ENCODE measurements at places on chromosomes 7 and 10.

GRCh38 chr7:105204953-105205352, 183.8 kb downstream of the SRPK2 start:
- DNase-seq: no peak

- no peak for DNase-seq
Measured at GRCh38 chr10:35356725-35357092, 20.4 kb downstream of the CCNY start.

DNA sequence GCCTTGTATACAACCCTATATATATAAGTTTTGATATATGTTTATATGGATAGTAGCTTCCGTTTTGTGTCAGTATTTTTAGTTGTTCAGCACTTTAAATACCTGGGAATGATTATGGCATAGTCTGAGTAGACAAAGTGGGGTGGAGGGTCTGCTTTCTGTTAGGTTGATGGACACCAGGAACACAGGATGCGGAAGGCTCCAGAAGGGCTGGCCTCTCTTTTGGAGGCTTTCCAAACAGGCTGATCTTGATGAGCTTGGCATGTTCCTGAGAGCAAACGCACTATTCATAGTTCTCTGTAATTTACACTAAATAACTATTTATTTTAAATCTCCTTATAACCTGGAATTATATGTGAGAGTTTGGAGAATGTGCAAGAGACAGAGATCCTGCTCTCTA, 12.7 kb downstream of the AKR1E2 start:
- no peak for DNase-seq

DNA sequence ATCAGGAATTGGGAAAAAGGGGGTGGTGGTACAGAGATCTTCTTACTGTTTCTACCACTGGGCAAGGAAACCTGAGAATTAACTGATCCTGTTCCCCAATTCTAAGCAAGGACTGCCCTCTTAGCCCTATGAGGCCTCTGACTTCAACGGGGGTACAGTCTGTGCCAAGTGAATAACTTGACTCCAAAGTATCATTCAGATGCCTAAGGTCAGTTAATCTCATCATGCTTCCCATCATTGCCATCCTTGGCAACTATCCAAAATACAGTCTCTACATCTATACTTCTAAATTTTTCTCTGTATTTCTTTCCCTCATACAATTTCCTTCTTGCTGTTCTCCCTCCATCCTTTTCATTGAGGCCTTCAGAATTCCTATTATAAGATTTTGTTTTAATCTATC, 10.5 kb downstream of the PPP3CB start:
- DNase-seq: no peak

DNA sequence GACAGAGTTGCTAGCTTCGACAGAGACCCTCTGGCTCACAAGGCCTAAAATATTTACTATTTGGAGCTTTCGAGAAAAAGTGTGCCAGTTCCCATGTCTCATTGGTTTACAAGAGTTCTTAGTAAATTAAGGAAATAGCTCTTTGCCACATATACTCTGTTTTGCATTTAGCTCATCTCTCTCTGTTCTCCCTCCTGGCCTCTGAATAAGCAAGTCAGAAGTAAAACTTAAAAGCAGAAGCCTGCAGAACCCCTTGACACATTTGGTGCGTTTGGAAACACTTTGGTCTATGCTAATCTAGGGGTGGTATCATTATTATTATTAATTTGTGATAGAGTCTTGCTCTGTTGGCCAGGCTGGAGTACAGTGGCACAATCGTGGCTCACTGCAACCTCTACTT, 6.4 kb downstream of the CARD11 start:
- DNase-seq: no peak

DNA sequence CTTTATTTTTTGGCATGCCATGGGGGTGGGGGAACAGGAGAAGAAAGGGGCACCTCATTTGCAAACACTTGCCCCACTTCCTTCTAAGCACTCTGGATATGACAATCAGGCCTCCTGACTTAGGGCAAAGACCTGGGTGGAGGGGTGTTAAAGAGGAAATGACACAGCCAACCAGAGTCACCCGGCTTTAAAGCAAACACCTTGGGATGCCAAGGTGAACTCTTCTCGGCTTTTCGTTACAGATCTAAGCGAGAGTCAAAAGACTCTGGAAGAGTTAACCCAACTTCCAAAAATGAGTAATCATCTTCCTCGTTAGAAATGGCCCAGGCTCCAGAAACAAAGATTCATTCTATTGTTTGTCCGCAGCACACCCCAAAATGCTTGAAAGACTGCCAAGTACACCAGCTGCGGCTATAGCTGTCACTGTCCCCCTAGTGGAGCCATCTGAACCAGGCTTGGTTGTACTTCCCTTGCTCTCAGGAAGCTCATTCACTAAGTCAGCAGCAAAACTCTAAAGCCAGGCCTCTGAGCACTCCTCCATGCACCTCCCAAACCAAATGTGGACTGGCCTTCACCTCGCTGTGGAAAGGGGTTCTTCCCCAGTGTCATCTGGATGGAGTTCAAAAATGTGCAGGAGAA, 24.8 kb downstream of the FAM53B start:
- peak; percentile 54 for DNase-seq

GRCh38 chr7:111005445-111005844, 85.5 kb upstream of the LRRN3 start:
- no peak for DNase-seq

GRCh38 chr10:123149162-123149567, 1.2 kb downstream of the HMX2 start:
- DNase-seq: no peak

- DNase-seq: no peak
Measured at GRCh38 chr7:92653136-92653535, 62.9 kb upstream of the FAM133B start.

GRCh38 chr7:73941836-73942551, 81.0 kb downstream of the TMEM270 start:
- DNase-seq: no peak

DNA sequence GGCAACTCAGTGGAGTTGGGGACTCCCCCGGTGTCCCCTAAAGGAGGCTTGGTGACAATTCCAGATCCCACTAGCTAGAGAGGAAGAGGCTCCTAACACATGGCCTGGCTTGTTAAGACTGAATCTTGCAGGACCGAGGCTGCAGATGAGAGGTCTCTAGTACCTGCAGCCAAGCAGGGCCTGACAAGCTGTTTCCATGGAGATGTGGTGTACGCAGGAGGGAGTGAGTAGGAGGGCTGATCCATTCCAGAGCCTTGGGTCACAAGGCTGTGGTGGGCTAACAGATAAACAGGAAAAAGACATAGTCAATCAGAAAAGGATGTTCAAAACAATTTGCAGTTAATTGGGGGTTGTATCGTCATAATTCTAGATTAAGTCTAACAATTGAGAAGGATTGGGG, 77.3 kb upstream of the MKLN1 start:
- no peak for DNase-seq

DNA sequence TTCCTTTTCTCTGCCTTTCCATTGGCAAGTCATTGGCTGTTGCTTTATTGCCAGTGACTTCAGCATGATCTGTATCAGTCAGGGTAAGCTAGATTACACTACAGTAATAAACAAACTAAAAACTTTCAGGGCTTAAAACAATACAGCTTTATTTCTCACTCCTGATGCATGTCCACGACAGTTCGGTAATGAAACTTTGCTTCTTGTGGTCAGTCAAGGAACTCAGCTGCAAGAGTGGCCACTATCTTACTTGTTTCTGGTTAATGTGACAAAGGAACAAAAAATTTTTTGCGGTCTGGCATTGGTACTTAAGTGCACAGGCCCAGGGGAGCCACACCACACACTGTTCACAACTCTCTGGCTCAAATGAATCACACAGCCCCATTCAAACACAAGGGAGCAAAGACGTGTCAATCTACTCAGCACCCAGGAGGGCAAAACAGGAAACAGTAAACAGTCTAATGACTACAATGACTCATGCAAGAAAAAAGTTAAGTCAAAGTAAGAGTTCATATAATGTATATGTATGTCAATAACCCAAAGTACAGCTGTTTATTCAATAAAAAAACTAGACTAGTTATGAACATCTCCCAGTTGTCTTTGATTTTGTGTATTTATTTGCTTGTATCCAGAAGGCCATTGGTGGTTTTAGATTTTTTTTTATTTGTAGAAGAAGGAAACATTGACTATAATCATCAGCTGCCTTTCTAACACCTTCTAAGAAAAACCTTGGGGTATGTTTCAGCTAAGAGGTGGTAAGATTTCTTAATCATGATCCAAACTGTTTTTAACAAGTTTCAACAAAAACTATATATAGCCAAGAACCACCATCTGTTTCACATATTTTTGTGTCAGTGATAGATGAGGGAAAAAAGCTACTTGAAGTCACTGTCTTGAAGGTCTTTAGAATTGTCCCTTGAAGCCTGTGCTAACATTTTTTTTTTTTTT, 134.4 kb upstream of the FAM3C start:
- peak; percentile 72 for DNase-seq

DNA sequence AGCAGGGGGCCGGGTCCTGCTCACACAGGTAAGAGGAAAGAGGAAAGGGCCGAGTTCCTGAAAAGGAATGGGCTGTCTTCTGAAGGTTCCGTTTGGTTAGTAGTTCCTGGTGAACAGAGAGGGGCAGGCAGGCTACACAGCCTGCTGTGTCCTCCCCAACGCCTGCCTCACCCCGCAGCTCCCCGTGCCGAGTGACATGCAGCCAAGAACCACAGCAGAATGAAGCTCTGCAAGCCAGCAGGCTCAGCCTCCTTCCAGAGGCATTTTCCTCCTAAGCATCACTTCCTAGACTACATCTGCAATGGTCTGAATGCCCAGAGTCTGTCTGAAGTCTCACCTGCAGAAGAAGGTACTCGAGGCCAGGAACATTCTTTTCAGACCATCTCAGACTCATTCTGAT, 202.4 kb upstream of the TCERG1L start:
- DNase-seq: no peak

GRCh38 chr7:43764039-43764761, 5.7 kb downstream of the BLVRA start:
- no peak for DNase-seq

DNA sequence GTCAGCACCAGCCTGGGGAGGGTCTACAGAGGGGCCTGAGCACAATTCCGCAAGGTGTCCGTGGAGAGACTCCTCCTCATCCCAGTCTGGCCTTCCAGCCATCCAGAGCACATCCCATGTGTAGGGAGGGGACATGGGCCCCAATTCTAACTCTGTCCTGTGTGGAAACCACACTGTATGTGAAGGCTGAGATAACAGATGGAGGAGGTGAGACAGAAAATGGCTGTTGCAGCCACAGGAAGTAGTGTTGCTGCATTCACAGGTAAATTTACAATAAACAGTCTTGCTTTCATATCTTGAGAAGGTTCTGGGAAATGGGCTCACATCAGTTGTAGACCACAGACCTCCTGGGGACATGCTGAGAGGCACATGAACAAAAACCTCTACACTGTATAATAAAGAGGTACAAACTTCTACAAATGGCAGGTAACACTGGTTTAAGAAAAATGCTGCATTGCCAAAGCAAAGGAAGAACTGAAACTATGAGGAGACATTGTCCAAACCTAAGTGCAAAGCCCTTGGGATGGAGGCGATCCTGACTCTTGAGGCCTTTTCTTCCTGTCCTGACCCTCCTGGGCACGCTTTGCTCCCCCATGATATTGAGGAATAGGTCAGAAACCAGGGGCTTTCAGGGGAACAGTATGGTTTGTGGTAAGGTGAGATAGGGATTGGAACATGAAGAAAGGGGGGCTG, 21.6 kb upstream of the GIMAP2 start:
- DNase-seq: peak; percentile 61
